ENCODE measurements at places on chromosomes 1 and 21. TPM values are rescaled to one million over a fixed set of nuclear protein-coding genes. Genes with fewer than 3 reads are reported as not detected.

DNA sequence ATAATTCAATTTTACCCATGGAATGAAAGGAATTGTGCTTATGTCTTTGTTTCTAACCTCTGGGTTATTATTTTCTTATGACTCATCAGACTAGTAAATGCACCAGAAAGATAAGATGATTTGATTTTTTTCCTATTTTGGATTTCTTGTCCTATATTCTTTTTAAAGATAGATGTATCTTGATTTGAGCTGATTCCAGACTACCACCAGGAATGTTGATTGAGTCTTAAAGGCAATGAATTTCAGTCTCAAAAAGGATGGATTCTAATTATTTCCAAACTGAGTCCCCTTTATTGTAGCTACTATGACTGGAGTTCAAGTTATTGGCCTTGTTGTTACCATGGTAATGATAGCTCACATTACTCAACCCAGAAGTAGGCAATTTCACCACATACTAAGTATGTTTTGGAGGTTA is 95.8 kb upstream of the RGS4 start:
- peak overlapping the region; percentile 60 for H3K27ac ChIP-seq
- H3K27me3 ChIP-seq: no peaks in the 10 kb centered on the region
- no peak for DNase-seq
- H3K4me3 ChIP-seq: no peak overlapping the region
- H3K4me1 ChIP-seq: peaks cover 21% of the 10 kb centered on the region

SPRR4 gene
- total RNA-seq: not detected

GRCh38 chr1:180345148-180345547 is 115.1 kb downstream of the LHX4 start:
- no peak for DNase-seq
- H3K4me3 ChIP-seq: no peak overlapping the region
- no peaks in the 10 kb centered on the region for H3K27me3 ChIP-seq
- H3K36me3 ChIP-seq: no peaks in the 10 kb centered on the region
- peaks cover 13% of the 10 kb centered on the region for H3K4me1 ChIP-seq

- H3K27me3 ChIP-seq: no peaks in the 10 kb centered on the region
- peaks cover 23% of the 10 kb centered on the region for H3K4me1 ChIP-seq
- peak overlapping the region; percentile 17 for H3K27ac ChIP-seq
- DNase-seq: no peak
- H3K36me3 ChIP-seq: peaks cover 2% of the 10 kb centered on the region
Observed at GRCh38 chr1:23796466-23797271, 3.9 kb downstream of the GALE start.

THEM5 gene
- total RNA-seq: not detected

PTTG1IP gene
- 333 TPM for total RNA-seq

- H3K4me3 ChIP-seq: no peak overlapping the region
- peak; percentile 28 for DNase-seq
- H3K36me3 ChIP-seq: no peaks in the 10 kb centered on the region
- no peak overlapping the region for H3K27ac ChIP-seq
Observed at GRCh38 chr1:234902774-234903547, 225.7 kb downstream of the TOMM20 start.

GRCh38 chr1:62589321-62589720 is 8.0 kb upstream of the ANGPTL3 start:
- H3K27me3 ChIP-seq: no peaks in the 10 kb centered on the region
- DNase-seq: no peak
- H3K36me3 ChIP-seq: peaks cover 9% of the 10 kb centered on the region
- H3K4me1 ChIP-seq: peaks cover 84% of the 10 kb centered on the region
- H3K4me3 ChIP-seq: peak overlapping the region; percentile 5
- H3K27ac ChIP-seq: peak overlapping the region; percentile 81

Data from chondrocyte (in vitro differentiated cells).